Stimulated activated CD8-positive, alpha-beta memory T cell treated with anti-CD3 and anti-CD28 coated beads, Interleukin-4, amount 100 ng/mL, for 1 hour (primary cell): ENCODE measurements at places on chromosomes 2 and 18.

DNA sequence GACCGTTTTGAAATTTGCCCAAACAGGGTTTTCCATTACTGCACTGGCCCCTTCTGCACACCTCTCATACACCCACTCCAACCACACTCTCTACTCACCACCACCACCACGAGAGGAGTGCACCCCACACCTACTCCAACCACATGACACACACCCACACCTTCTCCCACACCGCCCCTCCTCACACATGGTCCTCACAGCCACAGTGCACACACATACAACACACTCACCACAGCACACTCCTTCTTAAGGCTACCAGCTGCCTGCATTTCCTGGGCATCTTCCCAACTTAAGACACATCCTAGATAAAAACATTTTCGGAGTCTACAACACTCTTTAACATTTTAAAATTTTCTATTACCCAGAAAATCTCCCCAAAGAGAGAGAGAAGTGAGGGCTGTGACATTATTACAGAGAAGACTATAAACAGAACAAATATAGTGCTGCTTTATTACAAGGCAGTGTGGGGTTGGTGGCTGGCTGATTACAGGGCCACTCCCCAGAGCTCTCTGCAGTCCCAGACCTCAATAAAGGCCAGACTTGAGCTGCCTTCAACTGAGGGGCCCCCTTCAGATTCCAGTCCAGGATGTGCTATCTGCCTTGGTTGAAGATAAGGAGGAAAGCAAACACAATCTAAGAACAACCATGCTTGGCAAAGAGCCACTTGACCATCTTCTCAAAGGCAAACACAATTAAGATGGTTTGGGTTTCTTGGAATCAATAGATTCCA is 36.1 kb downstream of the NHEJ1 start:
- no peak for DNase-seq

GRCh38 chr2:126749537-126749936 is 93.6 kb downstream of the GYPC start:
- no peak for DNase-seq

- no peak for DNase-seq
Observed at GRCh38 chr2:157748371-157749142, 119.9 kb upstream of the ACVR1C start.

DNA sequence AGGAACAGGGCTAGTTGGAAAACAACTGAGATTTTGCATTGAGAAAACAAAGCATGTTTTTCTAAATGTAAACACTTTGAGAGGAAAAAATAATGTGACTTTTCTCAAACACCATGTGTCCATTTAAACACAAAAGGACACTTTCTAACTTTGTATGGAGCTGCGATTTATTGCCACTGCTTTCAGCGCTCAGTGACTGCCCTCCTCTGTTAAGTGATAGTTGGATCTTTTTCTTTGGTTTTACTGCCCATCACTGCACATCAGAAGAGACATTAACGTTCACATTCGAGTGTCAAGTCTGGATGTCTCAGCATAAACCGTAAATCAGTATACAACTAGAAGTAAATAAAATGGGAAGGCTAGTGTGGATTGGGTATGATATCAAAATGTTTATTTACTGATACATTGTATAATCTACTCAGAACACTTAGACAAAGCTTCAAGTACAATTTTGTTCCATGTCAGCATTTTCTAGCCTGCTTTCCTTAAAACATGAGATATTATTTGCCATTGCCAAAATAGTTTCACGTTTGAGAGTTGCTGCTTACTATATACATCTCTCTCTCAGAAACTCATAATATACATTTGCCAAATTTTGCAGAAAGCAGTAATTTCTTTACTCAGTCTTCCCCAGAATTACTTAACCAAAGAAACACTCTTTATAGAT is 237.6 kb downstream of the IKZF2 start:
- no peak for DNase-seq

DNA sequence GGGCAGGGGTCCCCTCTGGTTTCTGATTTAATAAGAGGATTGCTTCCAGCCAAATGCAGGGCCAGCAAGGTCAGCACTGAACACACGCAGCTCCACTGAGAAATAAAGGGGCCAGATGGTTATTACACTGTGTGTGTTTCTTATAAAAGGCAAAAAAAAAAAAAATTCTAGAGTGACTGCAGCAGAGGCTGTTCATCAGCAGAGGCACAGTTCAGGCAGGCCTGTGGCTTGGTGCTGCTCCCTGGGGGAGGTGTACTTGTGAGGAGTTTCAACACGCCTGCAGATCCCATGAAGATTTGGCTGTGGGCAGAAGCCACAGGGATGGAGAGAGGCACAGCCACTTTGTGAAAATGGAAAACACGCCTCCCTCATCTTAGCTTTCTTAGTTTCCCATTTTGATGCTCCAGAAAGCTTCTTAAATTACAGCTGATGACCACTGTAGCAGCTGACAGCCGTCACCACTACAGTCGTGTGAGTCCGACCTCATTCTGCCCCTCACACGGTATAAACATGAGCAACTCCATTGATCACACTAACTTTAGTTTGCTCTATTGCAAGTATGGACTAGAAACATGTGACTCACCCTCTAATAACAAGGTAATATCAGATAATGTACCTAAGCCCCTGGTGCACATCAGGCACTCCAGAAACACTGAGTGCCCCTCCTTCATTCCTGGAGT is 726.5 kb upstream of the RAB6C start:
- no peak for DNase-seq
